ENCODE measurements at places on chromosomes 16 and 17.

GRCh38 chr17:19720631-19721426 is 4.4 kb upstream of the SLC47A2 start:
- DNase-seq: no peak

GRCh38 chr16:51035110-51035498 is 116.0 kb downstream of the SALL1 start:
- DNase-seq: no peak

DNA sequence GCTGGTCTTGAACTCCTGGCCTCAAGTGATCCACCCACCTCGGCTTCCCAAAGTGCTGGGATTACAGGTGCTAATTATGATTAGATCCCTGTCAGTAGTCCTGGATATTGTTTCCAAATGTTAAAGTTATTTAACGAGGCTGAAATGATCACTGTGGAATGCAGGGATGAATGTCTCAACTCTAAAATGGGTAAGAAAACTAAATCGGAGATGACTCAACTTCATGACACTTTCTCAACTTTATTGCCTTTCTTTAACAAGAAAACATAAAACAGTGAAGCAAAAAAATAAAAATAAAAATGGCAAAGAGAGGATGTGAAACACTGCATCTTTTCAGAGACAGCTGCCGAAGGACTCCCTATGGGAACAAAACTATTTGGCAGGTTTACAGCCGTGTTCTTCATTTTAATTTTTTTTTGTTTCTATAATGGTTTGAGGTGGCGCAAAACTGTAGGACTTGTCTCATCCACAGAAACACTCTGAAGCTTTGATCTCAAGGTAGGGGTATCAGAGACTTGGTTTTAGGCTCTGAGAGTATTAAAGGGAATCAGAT is 382.0 kb downstream of the GRIN2A start:
- DNase-seq: no peak

DNA sequence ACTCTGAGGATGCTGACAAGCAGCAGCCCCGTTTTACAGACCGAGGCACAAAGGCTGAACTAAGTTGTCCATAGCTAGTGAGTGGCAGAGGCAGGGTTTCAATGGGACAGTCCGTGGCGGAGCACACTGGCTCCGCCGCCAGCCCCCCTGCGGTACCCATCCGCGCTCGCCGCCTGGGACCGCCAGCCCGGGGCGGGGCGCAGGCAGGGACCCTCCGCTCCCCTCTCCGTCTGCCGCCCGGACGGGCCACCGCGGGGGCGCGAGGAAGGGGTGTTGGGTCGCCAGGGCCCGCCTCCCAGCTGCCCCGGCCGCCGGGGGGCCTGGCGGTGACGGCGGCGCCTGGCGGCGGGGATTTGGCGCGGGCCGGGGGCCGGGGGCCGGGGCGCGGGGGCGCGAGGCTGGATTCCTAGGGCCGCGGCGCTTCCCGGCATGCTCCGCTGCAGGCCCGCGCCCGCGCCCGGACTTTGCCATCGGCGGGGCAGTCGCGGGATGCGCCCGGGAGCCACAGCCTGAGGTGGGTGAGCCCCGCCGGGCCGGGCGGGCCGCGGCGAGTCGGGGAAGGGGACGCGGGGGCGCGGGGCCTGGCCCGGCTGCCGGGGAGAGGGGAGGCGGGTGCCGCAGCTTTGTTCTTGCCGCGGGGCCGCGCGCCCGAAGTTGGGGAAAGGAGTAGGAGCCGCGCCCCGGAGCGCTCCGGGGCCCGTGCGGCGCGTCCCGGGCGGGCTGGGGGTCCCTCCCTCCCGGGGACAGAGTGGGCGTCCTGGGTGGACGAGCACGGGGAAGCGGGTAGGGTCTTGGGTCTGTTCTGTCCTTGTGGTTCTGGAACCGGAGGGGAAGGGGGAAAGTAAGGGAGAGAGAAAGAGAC is at the start of gene TMEM98:
TSS of gene TMEM98 (plus strand) at position 430 of the 862 bp plus-strand sequence. CDS start 3,376 bp downstream, outside the sequence.
- no peak for DNase-seq

DNA sequence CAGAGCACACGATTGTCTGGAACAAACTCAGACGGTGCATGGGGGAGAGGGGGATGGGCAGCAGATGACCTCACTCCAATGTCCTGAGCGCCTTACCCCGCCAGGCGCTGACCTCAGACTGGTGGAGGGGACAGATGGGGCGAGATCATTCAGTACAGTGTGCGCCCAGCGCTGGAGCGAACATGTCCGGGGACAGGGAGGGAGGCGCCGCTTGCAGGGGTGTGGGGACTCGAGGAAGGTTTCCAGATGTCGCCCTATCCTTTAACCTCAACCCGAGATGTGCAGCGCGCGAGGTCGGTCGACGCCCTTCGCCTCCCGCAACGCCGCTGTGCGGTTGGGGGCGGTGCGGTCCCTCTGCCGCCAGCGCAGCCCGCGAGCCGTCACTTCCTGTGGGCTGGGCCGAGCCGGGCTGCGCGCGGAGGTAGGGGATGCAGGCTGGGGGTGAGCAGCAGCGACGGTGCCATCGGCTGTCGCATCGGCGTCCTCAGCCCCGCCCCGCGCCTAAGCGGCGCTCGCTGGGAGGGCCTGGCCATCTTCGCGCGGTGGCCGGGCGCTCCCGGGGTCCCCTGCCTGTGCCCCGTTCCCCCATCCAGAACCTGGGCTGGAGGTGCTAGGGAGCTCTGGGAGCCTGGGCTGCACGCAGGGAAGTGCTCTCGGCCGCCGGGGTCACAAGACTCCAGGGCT is 5.3 kb upstream of the CDR2L start:
- no peak for DNase-seq

GRCh38 chr16:353404-354290 is 1.1 kb upstream of the AXIN1 start:
- no peak for DNase-seq

- no peak for DNase-seq
Observed at GRCh38 chr17:35212668-35213067, 18.5 kb upstream of the SLC35G3 start.

DNA sequence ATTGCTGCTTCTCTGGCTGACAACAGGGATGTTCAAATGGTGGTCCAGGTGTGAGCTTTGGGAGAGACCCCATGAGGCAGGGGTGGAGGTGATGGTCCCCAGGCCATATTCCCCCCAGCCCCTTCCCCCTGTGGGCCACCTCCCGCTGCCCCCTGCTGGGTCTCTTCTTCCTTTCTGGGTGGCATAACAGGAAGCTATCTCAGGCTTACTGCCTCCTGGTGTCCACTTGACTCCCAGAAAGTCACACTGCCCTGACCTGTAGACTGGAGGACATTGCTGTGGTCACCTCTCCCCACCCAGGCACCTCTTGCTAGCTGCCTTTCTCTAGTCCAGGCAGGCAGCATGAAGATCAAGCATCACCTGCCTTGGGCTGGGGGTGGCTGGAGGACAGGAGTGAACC is 46.4 kb upstream of the PLCG2 start:
- DNase-seq: no peak

DNA sequence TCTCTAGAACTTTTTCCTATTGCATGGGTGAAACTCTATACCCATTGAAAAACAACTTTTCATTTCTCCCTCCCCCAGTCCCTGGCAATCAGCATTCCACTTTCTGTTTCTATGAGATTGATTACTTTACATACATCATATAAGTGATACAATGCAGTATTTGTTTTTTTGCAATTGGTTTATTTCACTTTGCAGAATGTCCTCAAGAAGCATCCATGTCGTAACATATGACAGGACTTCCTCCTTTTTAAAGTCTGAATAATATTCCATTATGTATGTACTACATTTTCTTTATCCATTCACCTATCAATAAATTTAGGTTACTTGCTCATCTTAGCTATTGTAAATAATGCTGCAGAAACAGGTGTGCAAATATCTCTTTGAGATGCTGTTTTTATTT is 8.8 kb downstream of the IL21R start:
- DNase-seq: no peak

DNA sequence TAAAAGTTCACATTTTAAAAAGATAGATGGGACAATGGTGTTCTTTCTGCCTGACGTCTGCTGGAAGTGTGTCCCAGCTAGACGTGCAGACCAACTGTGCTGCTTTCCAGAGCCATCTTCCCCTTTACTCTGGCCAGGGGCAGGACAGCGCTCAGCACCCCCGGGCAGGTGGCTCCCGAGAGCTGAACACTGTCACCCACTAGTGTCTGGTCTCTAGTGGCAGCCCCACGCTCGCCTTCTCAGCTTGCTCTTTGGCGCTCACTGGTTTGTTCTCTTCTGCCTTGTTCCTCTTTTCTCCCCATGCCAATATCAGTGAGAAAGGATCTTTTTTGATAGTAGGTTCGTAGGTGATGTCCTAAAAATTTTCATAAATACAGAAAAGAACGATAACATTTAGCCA is 25.7 kb downstream of the ZC3H18 start:
- DNase-seq: no peak

- no peak for DNase-seq
Observed at GRCh38 chr16:88045820-88046303, 94.6 kb downstream of the BANP start.

GRCh38 chr16:7303660-7304200 is 28.9 kb upstream of the RBFOX1 start:
- DNase-seq: no peak

GRCh38 chr16:180681-181564 is 664 bp downstream of the HBQ1 start:
- no peak for DNase-seq

GRCh38 chr17:63151941-63152523 is 186.0 kb downstream of the TANC2 start:
- DNase-seq: no peak

DNA sequence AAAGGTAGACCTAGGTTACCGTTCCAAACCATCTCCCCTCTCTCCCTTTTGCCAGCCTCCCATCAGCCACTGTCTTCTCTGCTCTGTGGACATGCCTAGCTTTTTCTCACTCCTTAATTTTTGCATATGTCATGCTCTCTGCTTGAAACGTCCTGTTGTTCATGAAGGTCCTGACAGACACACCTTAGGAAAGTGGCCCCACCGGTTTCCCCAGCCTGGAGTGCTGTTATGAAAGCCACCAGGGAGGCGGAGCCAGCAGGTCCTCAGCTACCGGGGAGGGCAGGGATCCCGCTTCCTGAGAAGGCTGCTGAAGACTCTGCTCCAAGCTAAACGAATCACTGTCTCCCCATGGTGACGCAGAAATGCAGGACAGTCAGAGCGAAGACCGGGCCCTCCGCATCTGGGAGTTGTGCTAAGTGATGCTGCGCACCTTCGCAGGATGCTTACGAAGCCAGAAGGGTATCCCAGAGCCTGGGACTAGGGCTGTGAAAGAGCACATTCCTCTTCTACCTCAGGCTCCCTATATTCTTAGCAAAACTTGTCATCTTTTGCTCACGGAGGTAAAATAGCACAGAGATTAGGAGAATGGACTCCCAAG is 2.3 kb upstream of the SLC16A11 start:
- no peak for DNase-seq

GRCh38 chr17:72254808-72255449 is 134.1 kb downstream of the SOX9 start:
- DNase-seq: no peak

DNA sequence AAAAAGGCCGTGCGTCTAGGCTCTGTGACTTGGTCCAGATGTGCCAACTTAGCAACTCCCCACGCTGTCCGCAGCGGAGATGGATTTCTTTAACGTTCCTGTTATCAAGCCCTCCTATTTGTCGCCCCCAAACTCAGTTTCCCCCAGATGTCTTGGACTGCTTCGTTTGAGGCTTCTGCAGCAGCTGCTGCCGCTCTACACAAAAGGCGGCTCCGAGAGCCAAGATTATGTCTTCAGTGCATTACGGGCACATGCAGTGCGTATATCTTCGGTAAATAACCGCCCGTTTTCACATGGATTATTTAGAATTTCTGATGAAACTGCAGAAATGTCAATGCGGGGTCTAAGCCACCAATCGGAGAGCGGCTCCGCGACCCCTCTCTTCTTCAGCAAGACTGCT is 240.6 kb upstream of the ZFHX3 start:
- no peak for DNase-seq

DNA sequence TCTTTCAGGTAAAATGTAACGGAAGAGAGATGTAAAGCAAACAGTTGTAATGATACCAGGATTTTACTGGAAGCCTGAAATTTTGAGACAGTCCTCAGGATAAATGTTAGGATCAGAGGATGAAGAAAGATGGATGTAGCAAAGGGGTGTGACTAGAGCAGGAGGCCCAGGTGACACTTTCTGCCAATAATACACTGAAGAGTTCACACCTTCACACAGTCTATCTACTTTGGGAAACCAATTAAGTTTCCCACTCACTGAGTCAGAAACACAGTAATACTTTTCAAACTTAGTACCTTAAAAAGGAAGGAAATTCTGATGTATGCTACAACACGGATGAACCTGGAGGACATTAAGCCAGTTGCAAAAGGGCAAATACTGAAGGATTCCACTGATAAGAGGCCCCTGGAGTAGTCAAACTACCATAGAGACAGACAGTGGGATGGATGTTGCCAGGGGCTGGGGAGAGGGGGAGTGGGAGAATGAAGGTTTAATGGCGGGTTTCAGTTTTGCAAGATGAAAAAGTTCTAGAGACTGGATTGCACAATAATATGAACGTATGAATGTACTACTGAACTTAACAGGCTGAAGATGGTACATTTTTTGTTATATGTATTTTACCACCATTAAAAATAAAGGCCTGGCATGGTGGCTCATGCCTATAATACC is 62.3 kb downstream of the CYTH1 start:
- DNase-seq: no peak

DNA sequence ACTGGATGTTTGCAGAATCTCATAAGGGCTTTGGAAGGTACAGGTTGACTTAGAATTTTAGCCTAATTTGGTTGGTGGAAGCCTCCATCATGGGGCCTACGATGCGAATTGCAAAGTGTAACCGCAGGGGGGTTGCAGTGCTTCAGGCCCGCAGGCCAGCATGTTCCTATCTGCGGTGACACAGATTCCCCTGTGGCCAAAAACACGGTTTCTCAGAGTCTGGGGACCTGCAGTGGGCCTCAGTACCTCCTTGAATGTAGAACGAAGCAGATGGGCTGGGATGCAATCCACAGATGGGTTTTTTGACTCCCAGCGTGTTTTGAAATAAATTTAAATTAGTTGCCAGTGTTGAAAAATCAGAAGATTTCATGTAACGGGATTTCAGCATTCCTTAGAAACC is 34.7 kb downstream of the KIAA0513 start:
- no peak for DNase-seq

DNA sequence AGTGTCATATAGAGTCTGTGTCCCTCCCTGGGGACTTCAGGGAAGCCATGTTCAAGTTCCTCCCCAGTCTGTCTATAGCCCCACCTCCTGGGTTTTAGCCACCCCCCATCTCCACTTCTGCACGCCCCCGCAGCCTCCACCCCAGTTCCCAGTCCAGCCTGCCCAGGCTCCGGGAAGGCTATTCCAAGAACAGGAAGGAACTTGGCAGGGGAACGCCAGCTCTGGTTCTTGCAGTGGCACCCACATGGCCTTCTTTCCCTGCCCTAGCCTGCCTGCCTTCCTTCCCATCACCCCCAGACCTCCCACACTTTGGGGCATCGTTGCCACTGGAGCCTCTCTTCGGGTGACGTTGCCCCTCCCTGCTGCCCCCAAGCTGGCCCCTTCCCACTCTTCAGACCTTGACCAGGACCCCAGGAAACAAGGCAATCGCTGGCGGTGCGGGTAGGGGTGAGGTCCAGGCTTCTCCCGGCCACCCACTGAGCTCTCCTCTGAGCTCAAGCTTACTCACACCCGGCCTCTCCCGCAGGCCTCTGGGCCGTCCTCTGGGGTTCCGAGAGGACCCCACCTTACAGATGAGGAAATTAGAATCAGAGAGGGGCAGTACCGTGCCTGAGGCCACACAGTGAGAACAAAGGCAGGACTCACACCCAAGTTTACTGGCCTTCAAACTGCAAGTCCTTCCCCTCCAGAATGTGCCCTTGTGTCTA is 9.2 kb upstream of the CES4A start:
- no peak for DNase-seq

GRCh38 chr16:525123-525519 is 2.4 kb upstream of the CAPN15 start:
- DNase-seq: no peak
